ENCODE measurements at places on chromosomes 4 and X.

DNA sequence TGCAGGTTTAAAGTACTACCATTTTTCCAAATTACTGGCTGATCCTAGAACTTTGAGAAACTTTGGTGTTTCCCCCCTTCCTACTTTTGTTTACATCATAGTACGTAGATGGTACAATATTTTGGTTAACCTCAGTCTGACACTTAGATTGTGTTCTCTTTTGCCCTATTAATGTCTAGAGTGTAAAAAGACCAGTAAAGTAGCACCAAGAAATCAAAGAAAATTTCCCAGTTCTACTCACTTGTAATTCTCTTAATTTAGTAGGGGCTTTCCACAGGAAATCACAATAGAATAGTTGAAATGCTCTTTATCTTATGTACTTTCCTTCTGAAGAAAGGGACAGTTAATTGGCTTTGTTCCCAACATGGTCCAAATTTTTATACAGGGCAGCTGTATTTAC is 51.6 kb downstream of the NFKB1 start:
- DNase-seq, result no peak

DNA sequence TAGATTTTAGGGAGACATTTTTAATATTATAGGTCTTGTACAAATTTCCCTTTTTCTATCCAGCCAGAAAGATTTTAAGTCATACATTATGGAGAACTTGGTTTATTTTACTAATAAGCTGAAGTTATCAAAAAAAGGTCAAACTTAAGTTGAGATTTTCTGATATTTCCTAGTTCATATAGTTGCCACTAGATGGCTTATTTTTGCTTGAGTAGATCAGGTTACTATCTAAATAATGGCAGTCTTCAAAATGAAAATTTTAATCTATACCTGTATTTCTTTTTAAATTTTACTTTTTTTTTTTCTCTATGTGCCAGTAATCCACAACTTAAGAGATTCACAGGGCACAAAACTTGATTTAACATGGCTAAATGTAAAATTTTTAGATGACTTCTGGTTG is 52.3 kb downstream of the USP9X start:
- no peak for DNase-seq

DNA sequence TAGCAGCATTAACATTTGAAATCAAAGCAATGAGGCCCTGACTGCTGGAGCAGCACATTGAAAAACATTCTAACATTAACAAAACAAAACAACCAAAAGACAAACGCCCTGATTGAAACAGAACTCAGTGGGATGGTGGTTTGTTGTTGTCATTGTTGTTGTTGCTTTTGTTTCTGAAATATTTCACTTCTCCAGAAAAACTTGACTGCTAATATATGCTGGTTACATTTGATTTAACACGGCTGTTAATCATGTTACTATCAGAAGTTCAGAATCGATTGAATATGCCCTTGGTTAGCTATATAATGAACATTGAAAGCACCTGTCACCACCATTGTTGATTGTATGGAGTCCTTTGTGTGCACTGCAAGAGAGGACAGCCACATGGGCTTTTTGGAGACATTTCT is 790.4 kb upstream of the GALNTL6 start:
- no peak for DNase-seq

DNA sequence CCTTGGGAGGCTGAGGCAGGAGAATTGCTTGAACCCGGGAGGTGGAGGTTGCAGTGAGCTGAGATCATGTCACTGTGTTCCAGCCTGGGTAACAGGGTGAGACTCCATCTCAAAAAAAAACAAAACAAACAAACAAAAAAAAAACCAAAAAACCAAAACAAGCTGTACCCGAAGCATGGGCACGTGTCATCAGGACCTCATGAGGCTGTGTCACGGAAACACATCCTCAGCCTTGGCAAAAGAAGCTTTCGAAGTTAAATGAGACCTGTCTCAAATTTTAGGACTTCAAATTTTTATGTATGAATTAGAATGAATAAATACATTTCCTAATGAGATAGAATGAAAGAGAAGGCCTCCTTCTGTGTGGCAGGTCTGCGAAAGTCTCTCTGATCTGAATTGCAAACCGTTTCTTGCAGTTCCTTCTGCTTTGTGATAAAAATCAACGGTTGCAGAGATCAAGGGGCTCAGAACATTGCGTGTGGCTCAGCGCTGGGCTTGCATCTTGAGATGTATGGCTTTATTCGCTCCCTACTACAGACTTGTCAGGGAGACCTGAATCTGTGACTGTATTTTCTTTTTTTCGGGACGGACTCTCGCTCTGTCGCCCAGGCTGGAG is 19.5 kb upstream of the CRLF2 start:
- no peak for DNase-seq

- DNase-seq, result no peak
These were observed 14.6 kb upstream of the MPP1 start for GRCh38 chrX:154819771-154820341.

- no peak for DNase-seq
These were observed 163.8 kb upstream of the PGRMC2 start for GRCh38 chr4:128451270-128451905.

GRCh38 chrX:70592091-70592490 is 147.5 kb downstream of the DLG3 start:
- DNase-seq, result no peak

DNA sequence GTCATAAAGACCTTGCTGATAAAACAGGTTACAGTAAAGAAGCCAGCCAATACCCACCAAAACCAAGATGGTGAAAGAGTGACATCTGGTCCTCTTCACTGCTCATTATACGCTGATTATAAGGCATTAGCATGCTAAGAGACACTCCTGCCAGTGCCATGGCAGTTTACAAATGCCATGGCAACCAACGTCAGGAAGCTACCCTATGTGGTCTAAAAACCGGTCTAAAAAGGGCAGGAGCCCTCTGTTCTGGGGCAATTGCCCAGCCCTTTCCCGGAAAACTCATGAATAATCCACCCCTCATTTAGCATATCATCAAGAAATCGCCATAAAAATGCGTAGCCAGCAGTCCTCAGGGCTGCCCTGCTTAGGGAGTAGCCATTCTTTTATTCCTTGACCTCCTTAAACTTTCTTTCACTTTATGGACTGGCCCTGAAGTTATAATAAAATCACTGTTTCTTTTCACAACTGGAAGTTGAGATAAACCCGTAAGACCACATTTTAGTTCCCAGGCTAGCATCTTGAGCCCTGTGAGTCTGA is 260.5 kb upstream of the FAT1 start:
- no peak for DNase-seq

- peak; percentile 45 for DNase-seq
These were observed 108.3 kb downstream of the QRFPR start for GRCh38 chr4:121272526-121272925.

- DNase-seq, result no peak
These were observed 837.4 kb downstream of the TRIML1 start for GRCh38 chr4:188976644-188977115.

- DNase-seq, result peak; percentile 62
These were observed 35.3 kb downstream of the SUPT20HL1 start for GRCh38 chrX:24395775-24396174.

DNA sequence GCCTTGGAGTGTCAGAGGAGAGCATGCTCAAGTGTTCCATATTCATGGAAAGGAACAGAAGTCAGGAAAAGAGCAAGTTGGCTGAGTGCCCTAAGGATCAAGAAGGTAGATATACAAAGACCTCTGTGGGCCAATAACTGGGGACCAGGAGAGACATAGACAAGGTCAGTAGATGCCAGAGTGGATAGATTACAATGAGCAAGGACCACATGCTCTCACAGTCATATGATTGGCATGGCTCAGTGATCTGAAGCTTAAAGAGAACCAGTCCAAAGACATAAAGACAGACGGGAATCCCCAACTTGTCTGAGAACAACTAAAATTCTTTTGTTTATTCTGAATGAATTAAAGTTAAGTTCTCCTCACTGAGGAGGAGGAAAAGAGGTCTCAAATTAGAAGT is 289.7 kb downstream of the HS3ST1 start:
- no peak for DNase-seq

DNA sequence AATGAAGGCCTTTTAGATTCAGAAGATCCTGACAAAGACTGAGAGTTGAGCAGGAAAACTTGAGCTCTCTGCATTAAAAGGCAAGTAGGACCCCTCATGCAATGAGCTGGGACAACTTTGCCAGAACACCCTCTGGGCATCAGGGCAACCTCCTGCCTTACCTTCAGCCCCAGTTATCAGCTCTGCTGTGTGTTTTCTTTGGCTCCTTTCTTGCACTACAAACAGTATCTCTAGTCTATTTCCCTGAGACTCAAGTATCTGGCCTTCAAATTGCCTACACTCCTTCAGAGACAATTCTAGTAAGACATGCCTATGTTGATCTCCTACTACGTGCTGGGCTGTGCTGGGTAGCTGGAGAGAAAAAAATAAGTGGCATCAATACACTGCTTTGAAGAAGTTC is 192.2 kb downstream of the MID1IP1 start:
- no peak for DNase-seq

GRCh38 chr4:5138389-5138788 is 87.1 kb downstream of the STK32B start:
- DNase-seq, result no peak

DNA sequence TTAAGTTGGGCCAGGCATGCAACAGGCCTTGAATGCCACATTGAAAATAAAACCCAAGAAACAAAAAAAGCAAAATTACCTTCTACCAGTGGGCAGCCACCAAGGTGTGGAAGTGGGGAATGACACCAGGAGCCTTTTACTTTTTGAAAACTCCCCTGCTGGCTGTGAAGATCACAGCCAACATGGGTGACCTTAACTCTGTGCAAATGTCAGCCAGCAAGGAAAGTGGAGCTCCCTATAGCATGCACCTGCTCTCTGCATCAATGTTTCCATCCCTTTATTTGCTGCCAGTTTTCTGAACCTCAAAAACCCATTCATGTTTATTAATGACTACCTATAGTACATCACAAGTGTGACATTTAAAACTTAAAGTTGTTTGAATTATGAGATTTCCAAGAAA is 63.7 kb downstream of the HS3ST1 start:
- no peak for DNase-seq

- no peak for DNase-seq
These were observed 229.9 kb downstream of the SOX3 start for GRCh38 chrX:140274811-140275525.

GRCh38 chr4:37951461-37952352 is 8.5 kb upstream of the PTTG2 start:
- DNase-seq, result no peak

Data from Caco-2 (cell line).